ENCODE measurements at places on chromosomes 4 and X. TPM values are rescaled to one million over a fixed set of nuclear protein-coding genes. Genes with fewer than 3 reads are reported as not detected.

GUCY1A1 gene
- 48.9 TPM for total RNA-seq

STATH gene
- not detected for total RNA-seq

OPRPN gene
- not detected for total RNA-seq

AFF1 gene
- total RNA-seq: 79.0 TPM

FAAH2 gene
- 16.0 TPM for total RNA-seq

ADAMTS3 gene
- 2.9 TPM for total RNA-seq

HELT gene
- total RNA-seq: 2.5 TPM
